ENCODE measurements at places on chromosomes 2 and 18.

- no peak for DNase-seq
These were observed 36.9 kb upstream of the EPAS1 start for GRCh38 chr2:46260305-46260704.

DNA sequence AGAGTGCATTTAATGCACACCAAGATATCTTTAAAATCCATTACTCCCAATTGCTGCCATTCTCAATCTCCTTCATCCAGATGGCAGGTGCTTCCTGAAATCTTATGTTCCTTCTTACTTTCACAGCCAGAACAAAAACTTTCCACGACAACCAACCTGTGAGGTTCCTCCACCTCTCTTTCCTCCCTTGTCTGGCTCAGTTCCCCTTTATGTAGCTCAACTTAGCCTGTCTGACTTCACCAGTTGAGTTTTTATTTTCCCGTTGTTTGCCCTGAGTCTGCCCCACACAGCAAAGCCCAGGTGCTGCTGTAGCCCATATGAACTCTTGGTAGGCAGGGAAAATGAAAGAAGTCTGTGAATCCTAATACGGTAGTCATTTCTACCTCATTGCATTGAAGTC lies 112.5 kb downstream of the MREG start:
- DNase-seq = no peak

DNA sequence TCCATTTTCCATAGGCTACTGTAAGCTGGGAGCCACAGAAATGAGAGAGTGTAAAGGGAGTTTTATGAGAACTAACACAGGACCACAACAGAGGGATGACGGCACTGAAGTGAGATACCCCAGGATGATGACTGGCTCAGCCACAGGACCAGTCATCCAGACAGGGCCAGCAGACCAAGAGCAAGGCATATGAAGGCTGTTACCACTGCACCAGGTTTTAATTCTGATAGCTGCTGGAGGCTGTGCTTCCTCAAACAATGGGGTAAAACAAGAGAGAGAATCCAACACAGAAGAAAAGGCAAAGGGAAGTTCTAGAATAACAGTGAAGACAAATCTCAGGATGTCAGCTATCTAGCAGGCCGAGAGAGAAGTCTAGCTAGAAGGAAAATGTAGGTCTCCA lies 94.9 kb downstream of the BCL2 start:
- peak; percentile 14 for DNase-seq

- no peak for DNase-seq
These were observed 351.6 kb downstream of the PIK3C3 start for GRCh38 chr18:42306594-42306980.

DNA sequence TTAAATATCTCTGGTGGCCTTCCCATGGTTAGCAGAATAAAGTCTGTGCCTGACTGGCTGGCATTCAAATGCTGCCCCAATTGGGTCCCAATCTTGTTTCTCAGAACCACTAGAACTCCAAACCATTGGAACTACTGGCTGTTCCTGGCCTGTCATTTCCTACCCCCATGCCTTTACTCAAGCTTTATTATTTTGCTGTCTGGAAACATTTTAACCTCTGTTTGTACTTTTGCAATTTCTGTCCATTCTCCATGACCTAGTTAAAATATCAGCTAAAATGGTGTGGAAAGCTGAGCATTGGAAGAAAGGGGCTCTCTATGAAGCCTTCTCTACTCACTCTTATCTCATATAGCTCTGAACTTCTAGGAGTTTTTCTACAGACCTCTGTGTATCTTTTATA lies 38.7 kb downstream of the RAPGEF4 start:
- no peak for DNase-seq

GRCh38 chr18:41371156-41372045 lies 583.6 kb upstream of the PIK3C3 start:
- DNase-seq = no peak

DNA sequence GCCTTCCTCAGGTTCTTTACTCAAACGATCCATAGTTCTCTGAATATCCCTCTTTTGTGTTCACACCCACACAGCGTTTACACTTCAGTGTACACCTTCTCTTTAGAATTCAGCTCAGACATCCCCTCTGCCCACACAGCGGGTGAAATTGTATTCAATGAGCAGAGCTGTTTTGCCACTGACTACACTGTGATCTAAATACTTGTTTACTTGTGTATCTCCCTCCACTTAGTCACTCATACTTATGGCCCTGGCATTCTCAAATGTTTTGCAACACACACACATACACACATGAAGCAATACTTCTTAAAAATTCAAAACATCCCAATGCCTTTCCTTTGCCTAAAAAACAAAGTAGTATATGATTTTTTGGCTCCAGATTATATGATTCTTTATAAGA lies 297.1 kb downstream of the TMX3 start:
- no peak for DNase-seq

DNA sequence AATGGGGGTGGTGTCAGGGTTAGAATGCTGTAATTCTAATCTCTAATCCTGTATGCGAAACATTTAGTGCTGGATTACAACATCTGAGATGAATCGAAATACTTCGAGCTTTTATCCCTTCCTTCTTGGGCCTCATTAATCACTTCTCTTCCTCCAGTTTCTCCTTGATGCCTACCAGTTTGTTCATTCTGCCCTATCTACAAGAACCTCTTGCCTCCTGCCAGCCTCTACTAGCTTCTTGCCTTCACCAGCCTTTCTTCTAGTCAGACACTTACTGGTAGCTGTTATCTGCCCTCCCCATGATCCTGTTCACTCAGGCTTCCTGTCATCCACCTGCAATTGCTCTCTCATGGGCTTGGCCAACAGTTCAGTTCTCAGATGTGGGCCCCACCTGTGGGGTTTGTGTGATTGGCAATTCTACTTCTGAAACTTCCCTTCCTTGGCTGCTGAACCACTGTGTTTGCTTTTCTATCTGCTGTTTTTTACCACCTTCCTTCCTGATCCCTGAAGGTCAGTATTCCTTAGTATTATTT lies 15.4 kb upstream of the FARP2 start:
- no peak for DNase-seq

DNA sequence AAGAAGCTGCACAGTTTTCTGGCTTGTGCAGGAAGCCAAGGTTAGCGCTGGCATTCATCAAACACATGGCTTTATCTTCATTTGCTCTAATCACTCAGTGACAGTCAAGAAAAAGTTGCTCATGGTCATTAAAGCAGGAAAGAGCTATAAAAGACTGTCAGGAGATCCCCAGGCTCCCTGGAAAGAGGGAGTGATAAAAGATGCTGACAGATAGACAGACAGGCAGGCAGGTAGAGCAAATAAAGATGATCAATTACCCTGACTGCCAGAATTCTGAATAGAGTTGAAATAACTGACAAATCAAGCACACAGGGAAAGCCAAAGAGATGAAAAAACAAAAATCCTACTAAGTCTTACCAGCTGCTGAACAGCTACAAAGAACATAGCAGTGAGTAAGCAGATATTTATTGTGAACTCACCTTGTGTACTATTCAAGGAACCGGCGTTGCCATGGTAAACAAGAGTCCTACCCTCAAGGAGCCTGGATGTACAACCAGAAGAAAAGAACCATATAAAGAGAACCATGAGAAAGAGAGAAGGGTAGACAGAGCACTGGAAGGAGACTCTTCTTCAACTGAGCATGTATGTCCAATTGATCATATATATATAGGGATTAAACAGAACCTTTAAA lies 68.0 kb downstream of the RNF152 start:
- no peak for DNase-seq

DNA sequence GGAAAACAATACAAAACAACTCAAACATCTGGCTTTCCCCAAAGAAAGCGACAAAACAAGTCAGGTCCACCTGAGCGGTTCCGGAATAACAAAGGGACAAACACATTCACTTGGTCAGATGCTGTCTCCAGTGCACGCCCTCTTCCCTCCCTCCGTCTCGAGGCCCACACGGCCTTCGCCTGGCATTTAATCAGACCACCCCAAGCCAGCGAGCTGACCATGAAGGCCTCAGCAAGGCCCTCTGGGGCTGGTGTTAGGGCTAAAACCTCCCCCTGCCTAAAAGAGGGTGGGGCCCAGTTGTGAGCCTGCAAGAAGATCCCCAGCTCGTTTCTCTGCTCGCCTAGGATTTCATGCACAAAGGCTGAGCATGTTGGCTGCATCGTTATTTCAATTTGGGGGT lies 180.3 kb downstream of the EIPR1 start:
- no peak for DNase-seq

DNA sequence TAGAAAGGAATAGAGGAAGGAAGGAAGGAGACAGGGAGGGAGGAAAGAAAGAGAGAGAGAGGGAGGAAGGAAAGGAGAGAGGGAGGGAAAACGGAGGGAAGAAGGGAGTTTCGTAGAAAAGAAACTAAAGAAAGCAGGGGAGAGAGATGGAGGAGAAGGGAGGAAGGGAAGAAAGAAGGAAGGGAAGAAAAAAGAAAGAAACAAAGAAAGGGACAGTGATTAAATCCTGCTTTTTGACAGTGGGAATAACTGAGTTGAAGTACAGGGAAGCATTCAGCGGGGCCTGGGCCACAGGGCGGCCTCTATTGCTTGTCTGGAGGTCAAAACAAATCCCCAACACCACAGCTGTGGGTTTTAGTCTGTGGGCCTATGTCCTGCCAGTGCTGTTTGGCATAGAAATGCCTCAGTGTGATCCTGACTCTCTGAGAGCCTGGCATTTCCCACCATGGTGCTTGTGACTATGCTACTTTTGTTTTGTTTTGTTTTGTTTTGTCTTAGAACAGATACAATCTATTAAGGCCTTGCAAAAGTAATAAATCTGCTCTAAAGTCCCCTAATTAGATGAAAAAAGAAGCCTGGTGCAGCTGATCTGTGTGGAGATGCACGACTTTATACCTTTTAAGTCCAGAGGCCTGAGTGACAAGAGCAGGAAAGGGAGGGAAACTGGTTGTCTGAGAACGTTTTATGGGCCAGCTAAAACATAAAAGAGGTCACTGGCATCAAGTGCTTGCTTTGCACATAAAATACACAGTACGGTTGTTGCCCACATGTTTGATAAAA lies 40.0 kb downstream of the IL1RL2 start:
- DNase-seq = no peak

- no peak for DNase-seq
These were observed 74.4 kb downstream of the MAP3K20 start for GRCh38 chr2:173150087-173150486.

DNA sequence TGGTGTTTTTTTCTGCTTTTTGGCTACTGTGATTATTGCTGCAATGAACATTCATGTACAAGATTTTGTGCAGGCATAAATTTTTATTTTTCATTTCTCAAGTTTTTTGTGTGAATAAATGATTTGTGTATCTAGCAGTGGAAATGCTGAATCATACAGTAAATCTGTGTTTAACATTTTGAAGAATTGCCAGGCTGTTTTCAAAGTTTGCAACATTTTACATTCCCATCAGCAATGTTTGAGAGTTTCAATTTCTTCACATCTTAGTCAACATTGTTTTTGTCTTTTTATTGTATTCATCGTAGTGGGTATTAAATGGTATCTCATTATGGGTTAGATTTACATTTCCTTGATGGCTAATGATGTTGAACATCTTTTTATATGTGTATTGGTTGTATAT lies 98.8 kb upstream of the RBMS1 start:
- DNase-seq = no peak

- no peak for DNase-seq
These were observed 102.5 kb upstream of the CRIM1 start for GRCh38 chr2:36253086-36253485.

GRCh38 chr2:30398084-30398873 lies 48.8 kb upstream of the LCLAT1 start:
- no peak for DNase-seq

- no peak for DNase-seq
These were observed 33.6 kb downstream of the B3GNT7 start for GRCh38 chr2:231429152-231429551.

- no peak for DNase-seq
These were observed 17.1 kb upstream of the ATRAID start for GRCh38 chr2:27194538-27195354.

DNA sequence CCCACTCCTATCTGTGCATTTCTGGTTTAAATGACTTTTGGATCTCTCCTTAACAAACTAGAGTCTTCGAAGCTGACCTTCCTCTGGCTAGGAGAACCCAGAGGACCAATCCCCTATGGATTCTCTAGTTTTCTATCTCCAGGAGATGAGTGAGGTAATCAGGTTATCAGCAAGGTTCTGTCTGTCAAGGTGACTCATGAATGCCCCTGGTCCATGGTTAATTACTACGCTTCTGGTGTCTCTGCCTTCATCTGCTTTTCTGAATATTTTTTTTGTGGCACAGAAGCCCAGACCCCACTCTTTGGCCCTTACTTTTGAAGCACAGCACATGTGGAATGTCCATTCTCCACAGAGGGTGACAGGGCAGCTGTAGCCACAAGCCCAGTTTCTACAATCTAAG lies 897.9 kb upstream of the KLHL29 start:
- no peak for DNase-seq

DNA sequence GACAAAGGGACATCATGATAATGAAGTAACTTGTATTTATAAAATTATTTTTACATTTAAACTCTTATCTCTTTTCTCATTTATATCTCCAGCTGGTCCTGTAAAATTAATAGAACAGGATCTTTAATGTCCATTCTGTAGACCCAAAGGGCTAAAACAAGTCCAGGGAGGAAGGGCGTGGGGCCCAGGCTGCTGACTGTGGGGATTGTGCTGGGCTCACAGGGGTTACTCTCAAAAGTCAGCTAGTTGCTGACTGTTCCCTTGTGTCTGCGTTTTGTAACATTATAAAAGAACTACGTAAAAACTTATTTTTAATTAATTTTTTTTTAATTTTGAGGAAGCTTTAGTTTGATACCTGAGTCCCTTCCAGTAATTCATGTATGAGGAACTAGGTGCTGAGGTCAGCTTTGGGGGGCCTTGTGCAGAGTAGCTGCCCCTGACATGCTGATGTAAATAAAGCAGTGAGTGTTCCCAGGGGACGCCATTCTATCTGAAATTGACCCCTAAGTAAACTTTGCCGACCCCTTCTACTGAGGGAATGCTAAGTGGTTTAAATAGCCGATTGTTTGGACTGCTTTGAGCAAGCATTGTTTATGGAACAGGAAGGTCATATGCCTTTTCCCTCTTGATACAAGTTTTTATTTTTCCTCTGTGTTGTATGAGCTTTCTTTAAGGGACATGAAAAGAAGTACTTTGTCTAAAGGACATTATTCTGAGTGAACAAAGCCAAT lies 56.4 kb downstream of the MERTK start:
- no peak for DNase-seq

DNA sequence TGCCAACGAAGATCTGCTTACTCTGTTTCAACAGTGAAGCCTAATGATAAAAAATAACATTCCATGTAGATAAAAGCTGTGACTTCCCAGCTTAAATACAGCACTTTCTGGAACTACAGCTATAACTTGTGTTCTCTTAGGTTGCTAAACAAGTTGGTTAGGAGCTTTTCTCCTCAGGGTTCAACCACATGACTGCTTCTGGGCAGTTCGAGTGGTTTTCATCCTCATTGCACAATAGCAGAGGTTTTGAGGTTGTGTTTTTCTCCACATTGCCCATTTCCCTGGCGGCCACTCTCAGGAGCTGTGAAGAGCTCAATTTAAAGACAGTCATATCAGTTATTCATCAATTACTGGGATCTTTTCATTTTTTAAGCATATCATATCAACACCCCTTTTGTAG lies 102.2 kb upstream of the CYP1B1 start:
- DNase-seq = no peak

DNA sequence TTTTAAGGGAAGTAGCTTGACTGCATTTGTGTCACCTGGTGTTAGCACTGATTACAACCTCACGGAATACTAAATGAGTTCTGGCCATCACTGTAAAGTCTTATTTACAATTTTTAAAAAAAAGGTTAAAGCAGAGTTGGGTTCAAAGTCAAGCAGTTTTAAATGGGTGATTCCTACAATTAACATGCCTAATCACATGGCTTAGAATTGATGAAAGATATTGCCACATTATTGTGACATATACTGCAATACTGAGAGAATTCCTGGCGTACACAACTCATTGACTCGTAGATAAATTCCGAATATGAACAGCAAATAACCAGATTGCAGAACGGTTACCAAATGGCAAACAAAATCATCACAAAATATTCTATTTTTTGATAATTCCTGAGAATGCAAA lies 34.2 kb downstream of the ROCK2 start:
- no peak for DNase-seq

All from CD4-positive, alpha-beta T cell treated with Interleukin-1 beta for 1 hour (primary cell).